ENCODE measurements at places on chromosomes 4 and X.

GRCh38 chr4:81651243-81651899 lies 179.7 kb upstream of the RASGEF1B start:
- ATAC-seq: no peak

DNA sequence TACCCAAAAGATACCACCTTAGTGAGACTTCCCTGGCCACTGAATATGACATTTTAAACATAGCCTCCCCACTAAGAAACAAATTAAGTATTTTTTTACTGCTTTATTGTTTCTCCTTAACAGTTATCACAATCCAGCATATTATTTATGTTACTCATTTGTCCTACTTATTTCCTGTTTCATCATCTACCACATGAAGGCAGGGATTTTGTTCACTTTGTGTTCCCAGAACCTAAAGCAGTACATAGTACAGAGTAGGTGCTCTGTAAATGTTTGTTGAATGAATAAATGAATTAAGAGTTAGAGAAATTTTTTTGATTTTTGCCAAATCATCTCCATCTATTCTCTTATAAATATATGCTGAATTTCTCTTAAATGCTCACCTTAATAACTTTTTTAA lies 318.4 kb upstream of the GIMD1 start:
- no peak for ATAC-seq

- no peak for ATAC-seq
Observed at GRCh38 chr4:120709991-120710390, 212.5 kb downstream of the PRDM5 start.

- ATAC-seq: no peak
Observed at GRCh38 chr4:10048941-10049697, 27.8 kb upstream of the SLC2A9 start.

GRCh38 chr4:105345838-105346237 lies 128.0 kb downstream of the PPA2 start:
- no peak for ATAC-seq

GRCh38 chrX:123720486-123720885 lies 12.4 kb downstream of the THOC2 start:
- ATAC-seq: no peak

DNA sequence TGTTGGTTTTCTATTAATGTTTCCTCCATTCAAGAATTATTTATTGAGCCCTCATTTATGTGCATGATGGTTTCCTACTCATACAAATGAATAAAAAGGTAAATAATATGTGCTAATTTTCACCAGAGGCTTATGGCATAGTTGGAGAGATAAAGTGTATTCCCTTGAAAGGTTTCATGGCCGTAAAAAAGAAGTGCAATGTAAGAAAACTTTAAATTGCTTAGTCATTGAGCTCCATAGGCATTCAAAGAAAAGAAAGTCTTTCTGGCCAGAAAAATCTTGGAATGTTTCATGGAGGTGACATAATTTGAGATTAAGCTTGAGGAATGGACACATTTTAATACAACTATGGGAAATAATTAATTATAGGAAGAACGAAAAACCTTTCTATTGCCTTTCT lies 8.7 kb downstream of the KLHL4 start:
- no peak for ATAC-seq

DNA sequence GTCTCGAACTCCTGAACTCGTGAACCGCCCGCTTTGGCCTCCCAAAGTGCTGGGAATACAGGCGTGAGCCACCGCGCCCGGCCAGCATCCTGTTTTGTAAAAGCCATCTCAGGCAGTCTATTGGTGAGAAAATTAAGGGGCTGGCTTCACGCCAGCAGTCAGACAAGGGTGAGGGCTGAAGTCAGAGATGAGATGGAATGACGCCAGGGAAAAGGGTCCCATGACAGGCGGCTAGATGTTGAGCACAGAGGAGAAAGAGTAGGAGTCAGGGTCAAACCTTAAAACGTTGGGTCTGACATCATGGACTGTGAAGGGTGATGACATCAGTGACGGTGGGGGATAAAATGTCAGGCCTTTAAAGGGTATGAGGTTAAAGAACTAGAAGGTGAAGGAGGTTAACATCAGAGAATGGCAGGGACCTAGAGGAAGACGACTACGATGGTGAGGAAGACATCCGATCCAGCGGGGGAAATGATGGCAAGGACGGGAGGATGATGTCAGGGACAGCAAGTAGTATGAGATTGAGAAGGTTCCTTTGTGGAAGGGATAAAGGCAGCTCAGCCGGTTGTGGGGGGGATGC lies 504 bp upstream of the RBM3 start:
- ATAC-seq: peak; percentile 22

GRCh38 chrX:124502166-124502565 lies 155.8 kb downstream of the SH2D1A start:
- ATAC-seq: no peak

- ATAC-seq: no peak
Observed at GRCh38 chr4:18934197-18934596, 912.6 kb upstream of the LCORL start.

DNA sequence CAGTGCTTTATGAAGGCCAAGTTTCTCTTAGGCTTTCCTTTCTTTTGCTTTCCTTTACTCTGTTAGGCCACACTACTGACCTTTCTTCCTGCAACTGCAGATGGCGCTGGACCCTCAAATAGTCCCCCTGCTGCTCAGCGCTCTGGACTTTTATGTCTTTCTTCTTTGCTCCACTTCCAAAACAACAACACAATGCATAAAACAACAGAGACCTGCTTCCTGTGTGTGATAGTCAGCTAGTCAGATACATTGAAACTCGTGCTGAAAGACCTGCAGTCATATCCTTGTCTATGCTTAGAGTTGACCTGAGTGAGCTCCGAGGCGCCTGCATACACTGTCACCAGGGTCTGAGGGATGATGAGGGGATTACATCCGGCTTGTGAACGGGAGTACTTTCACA lies 108.9 kb upstream of the TEX13D start:
- no peak for ATAC-seq

- no peak for ATAC-seq
Observed at GRCh38 chr4:177308847-177309521, 690 bp upstream of the NEIL3 start.

DNA sequence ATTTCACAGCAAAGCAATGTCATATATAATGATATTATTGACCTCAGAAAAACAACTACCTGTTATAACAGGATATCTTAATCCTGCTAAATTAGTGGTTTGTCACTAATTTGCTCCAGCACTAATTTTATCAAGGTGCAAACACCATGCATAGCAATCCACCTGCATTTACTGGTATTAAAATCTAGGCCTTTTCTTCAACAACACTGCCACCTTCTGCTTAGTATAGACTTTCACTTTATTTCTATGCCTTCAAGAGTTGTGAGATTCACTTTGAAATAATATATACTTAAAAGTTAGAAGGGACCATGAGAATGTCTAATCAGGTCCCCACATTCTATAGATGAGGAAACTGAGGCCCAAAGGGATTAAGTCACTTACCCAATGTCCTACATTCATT lies 82.1 kb upstream of the IQCM start:
- no peak for ATAC-seq

DNA sequence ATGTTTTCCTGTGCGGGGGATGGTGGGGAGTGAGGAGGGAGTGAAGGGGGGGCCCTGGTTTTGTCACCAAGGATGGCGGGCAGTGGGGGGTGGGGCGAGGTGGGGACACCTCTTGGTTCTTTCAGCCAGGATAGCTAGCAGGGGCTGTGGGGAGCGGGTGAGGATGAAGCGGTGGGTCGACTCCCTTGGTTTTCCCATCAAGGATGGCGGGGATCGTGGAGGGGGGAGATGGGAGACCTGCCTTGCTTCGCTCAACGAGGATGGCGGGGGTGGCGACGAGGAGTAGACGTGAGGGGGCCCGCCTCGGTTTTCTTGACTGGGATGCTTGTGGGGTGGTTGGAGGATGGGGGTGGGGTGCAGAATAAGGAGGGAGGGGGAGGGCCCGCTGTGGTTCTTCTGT lies 643 bp downstream of the FHL1 start:
- ATAC-seq: peak; percentile 27

- ATAC-seq: no peak
Observed at GRCh38 chr4:52704133-52704532, 45.0 kb upstream of the USP46 start.

GRCh38 chr4:48431401-48431800 lies 51.7 kb upstream of the SLC10A4 start:
- ATAC-seq: no peak

DNA sequence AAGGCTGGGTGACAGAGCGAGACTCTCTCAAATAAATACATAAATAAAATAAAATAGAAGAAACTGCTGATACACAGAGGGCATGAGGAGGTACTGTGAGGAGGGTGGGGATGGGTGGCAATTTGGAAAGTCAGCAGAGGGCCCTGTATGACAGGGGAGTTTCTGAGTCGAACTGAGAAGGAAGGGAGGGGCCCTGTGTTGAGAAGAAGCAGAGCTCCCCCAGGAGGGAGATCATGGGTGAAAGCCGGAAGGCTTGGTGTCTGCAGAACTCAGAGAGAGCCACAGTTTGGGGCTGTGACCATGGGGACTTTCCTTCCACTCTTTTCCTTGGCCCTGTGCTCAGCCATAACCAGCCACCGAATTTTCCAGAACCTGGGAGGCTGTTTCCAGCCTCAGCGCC lies 24.8 kb upstream of the AFAP1 start:
- no peak for ATAC-seq

DNA sequence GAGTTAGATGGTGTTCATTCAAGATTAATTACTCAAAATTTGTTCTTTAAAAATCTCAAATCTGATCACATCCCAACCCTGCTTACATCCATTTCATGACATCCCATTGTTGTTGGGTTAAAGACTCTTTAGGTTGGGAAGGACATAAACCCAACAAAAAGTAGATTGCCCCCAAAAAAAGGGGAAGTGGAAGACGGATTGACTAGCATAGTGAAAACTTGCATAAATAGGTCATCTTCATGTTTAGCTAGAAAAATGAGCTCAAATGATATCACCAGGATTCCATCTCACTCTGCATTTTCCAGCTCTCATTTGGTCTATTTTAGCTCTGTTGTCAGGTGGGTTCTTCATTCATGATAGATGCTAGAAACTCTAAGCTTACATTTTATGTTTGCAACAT lies 18.5 kb upstream of the TET2 start:
- ATAC-seq: no peak

DNA sequence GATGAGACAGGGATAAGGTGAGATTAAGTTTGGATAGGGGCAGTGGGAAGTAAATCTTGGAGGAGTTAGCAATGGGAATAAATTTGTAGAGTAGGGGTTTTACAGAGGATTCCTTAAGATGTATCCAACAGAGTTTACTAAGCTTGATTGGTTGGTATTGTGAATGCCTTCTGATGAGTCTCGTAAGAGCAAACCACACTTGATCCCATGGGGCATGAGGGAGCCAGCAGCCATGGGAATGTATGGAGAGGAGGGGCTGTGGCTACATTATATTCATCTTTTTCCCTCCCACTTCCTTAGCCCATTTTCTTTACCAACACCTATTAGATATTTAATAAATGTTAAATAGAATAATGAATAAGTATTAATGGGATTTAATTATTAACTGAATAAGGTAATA lies 126.6 kb upstream of the NDST3 start:
- no peak for ATAC-seq

GRCh38 chrX:51182545-51182944 lies 150.1 kb upstream of the NUDT10 start:
- no peak for ATAC-seq

- no peak for ATAC-seq
Observed at GRCh38 chr4:127307996-127308395, 324.8 kb upstream of the INTU start.

DNA sequence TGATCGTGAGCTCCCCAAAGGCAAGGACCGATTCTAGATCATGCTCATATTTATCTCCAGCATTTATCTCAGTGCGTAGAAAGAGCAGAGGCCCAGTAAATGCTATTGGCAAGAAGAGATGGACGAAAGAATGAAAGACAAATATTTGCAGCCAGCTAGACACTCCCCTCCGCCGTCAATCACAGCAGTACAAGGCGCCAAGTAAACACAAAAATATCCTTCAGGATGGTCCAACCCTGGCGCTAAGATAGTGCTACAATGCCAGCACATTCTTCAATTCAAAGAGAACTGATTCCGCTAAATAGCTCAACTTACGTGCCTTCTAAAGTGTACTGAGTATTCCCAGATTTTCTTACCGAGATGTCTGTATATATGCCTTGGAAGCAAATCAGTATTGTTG lies 114.5 kb downstream of the DDX53 start:
- no peak for ATAC-seq

GRCh38 chr4:142405695-142406498 lies 440.2 kb downstream of the INPP4B start:
- ATAC-seq: peak; percentile 13

DNA sequence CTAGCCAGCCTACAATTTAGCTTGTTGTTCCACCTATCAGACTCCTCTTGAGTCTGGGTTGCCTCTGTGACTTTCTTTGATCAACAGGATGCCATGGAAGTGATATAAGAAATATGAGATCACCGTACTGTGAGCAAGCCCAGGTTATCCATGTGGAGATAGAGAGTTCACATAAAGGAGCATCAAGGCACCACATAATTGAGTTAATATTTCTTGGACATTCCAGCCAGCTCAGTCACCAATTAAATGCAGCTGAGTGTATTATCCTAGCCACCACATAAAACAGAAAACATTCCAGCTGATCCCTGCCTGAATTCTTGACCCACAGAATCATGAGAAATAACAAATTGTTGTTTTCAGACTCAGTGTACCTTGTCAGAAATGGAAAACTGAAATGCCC lies 253.6 kb downstream of the PPP1R2C start:
- no peak for ATAC-seq

GRCh38 chr4:44738615-44739014 lies 12.3 kb upstream of the GNPDA2 start:
- no peak for ATAC-seq

- ATAC-seq: no peak
Observed at GRCh38 chr4:138843616-138844015, 172.0 kb upstream of the NOCT start.

DNA sequence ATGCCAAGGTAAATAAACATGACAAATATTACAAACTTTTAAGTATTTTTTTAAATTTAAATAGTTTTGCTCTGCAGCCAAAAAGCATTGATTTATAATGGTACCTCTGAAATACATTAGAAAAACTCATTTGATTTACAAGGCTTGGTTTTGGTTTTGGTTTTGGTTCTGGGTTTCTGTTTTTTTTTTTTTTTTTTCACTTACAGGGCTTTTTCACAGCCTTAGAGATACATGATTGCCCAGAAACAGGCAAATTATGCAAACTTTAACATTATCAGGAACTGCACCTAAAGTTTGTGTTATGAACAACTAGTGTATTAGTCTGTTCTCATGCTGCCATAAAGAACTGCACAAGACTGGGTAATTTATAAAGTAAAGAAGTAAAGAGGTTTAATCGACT lies 196.4 kb upstream of the DDX53 start:
- ATAC-seq: no peak

- no peak for ATAC-seq
Observed at GRCh38 chrX:120358737-120359456, 3.0 kb upstream of the ATP1B4 start.

Data from gastroesophageal sphincter (tissue), 4 donors.